Stimulated activated CD8-positive, alpha-beta memory T cell treated with anti-CD3 and anti-CD28 coated beads, Interleukin-4, amount 100 ng/mL, for 1 hour (primary cell): ENCODE measurements at places on chromosomes 6 and 20.

DNA sequence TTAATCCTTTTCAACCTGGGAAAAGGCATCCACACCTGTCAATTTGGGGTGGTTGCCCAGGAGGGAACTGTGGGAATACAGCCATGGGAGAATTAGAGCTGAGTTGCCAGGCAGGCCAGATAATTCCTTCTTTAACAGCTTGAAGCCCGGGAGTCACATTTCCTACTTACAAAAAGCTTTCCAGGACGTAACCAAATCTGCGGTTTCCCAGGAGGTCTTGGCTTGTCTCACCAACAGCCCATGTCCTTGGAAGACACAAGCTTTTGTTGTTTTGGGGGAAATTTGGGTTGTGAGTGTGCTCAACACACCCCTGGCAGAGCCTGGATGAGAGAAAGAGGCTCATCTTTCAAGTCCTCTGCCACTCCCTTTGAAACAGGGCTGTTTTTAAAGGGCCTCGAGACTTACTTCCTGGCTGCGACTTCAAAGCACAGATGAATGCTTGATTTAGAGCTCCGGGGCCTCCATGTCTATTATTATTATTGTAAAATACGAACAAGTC, 465.9 kb upstream of the BTBD3 start:
- DNase-seq: no peak

DNA sequence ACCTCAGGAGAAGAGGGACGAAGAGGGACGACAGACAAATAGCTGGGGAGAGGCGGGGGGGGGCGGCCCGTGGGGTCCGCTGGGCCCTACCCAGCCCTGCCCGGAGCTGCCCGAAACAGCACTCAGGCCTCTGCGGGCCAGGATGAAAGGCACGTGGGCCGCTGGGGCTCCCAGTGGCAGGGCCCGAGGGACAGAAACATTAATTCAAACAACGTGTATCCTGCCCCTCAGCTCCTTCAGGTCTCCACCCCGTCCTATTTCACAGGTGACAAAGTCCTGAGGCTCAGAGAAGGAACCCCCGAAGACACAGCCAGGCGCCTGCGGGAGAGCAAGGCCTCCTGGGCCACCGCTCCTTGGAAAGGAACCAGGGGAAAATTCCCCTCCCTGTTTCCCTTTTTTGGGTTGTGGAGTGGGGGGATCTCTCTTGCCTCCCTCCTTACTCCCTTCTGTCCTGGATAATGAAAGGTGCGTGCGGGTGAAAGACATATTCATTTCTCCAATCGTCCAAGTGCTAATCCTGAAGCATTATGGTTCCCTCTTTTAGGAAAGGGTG, 93.3 kb downstream of the RNASET2 start:
- DNase-seq: no peak

- no peak for DNase-seq
Measured at GRCh38 chr6:2412731-2413130, 167.3 kb upstream of the GMDS start.

- no peak for DNase-seq
Measured at GRCh38 chr20:8780915-8781314, 288.0 kb upstream of the PLCB4 start.

- no peak for DNase-seq
Measured at GRCh38 chr6:44399991-44400390, 12.5 kb downstream of the CDC5L start.

- no peak for DNase-seq
Measured at GRCh38 chr6:113873043-113873667, 16.0 kb downstream of the MARCKS start.

DNA sequence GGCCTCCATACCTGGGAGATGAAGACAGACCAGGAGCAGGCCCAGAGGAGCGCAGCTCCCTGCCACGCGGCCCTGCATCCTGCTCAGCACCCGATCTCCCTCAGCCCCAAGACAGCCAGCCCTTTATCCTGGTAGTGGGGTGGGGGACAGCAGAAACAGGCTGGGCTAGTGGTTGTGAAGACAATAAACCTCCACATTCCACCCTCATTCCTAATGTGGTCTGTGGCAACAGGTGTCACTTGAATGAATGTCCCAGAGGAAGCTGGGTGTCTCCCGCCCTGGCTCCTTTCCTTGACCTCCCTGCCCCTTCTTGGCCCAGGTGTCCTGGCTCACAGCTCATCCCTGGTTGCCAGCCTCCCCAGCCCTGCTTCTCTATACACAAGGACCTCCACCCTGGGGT, at the start of gene C6orf15:
C6orf15 (minus strand) TSS at position 98 of the 400 bp plus-strand sequence; CDS start at position 78, 20 bp downstream.
- no peak for DNase-seq

DNA sequence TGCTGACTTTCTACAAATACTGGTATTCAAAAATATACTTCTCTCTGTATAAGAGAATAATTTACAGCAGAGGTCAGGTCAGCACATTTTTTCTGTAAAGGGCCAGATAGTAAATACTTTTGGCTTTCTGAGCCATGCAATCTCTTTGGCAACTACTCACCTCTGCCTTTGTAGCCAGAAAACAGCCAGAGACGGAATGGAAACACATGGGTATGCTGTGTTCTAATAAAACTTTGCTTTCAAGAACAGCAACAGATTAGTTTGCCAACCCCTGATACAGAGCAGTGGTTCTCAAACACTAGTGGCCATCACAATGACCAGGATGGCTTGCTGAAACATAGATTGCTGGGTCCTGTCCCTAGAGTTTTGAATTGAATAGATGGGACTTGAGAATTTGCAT, 46.3 kb downstream of the SYCP2L start:
- DNase-seq: no peak

GRCh38 chr6:22124756-22125155, 172.1 kb downstream of the PRL start:
- DNase-seq: no peak

DNA sequence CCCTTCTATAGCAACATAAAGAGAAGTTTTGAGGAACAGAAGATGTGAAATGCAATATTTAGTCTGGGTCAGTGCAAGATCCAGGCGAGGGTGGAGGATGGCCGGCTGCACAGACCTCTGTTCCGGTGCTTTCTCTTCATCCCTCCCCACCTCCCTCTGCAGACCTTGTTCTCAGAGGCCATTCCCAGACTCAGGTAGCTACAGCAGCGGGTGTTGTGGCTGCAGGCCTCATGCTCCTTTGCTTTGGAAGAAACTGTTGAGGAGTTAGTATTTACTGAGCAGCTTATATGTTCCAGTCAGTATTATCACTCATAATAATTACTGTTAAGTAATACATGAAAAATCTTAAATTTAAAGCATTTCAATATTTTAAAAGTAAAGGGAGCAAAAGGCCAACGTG, 1.7 kb downstream of the BTN3A3 start:
- no peak for DNase-seq

GRCh38 chr20:47503685-47504084, 2.0 kb downstream of the NCOA3 start:
- DNase-seq: no peak
